Liver (tissue), 10 donors: ENCODE measurements at places on chromosomes 1 and 21.

GRCh38 chr1:23634840-23635651 lies 56.6 kb upstream of the RPL11 start:
- peak; percentile 44 for DNase-seq

DNA sequence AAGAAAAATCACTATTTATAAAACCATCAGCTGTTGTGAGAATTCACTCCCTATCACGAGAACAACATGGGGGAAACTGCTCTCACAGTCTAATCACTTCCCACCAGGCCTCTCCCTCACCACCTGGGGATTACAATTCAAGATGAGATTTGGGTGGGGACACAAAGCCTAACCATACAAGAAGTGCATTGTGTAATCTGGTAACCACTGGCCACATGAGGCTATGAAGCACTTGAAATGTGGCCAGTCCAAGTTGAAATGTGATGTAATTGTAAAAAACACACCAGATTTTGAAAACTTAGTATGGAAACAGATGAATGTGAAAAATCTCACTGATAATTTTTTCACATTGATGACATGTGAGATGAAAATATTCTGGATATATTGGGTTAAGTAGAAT lies 293.8 kb downstream of the TTLL7 start:
- DNase-seq, result no peak

GRCh38 chr1:68706639-68707317 lies 209.9 kb upstream of the DEPDC1 start:
- DNase-seq, result no peak

GRCh38 chr21:44951186-44951915 lies 11.5 kb downstream of the SLX9 start:
- DNase-seq, result no peak

- DNase-seq, result no peak
These were observed 16.4 kb downstream of the CD2 start for GRCh38 chr1:116770625-116771024.

DNA sequence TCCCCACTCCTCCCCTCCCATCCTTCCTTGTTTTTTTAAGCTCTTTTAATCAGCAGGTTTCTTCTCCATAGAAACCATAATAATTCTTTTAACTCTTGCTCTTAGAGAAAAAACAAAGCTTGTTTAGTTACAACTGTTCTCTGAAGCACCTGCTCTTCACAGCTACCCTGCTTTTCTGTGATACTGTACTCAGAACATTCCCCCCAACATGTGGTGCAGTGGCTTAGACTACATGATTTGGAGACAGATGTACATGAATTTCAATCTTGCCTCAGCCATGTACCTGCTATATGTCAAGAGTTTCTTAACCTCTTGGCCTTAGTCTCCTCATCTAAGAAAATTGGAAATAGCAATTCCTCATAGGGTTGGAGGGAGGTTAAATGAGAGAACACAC lies 33.5 kb downstream of the LAMC2 start:
- DNase-seq, result no peak

DNA sequence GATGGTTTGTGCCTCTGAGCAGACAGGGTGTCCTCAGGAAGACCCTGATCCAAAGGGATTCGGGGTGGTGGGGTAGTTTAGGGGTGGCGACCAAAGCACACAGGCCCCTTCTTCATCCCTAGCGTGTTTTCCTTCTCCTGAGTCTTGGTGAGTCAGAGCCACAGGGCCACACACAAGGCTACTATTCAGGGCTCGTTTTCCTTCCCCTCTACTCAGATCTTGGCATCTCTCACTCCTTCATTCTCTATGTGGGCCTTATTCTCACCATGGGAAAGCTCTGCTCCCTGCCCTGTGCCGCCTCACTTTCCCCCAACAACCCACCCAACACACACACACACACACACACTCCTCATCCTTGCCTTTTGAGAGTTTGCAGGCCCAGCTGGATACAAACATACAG lies 43.6 kb upstream of the WNT2B start:
- DNase-seq, result no peak

DNA sequence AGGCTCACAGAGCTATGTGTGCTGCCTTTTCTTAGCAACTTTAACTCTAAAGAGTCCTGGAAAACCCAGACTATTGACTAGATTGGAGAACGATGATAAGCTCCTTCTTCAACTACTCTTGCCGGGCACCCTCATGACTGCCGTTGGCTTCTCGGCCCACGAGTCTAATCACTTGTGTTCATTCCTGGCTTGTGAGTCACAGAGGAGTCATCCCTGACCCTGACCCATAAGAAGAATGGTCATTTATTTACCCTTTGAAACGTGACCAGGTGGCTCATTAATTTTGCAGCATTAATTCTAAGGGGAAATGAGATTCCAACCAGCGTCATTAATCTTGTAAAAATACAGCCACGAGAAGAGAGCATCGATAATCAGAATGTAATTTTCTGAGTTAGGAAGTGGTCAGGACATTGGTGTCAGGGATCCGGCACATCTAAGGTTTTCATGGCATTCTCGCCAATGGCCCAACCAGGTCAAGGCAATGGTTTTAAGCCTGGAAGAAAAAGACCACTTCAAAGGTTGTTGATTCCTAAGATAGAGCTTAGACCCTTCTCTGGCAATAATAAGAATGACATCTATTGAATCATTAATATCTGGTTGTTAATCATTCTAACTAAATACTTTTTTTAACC lies 183.6 kb upstream of the RUNX1 start:
- DNase-seq, result no peak
